ENCODE measurements at places on chromosomes 3 and 15. TPM values are rescaled to one million over a fixed set of nuclear protein-coding genes. Genes with fewer than 3 reads are reported as not detected.
A peak's percentile ranks its signal among the peaks of the same experiment; 100 is the strongest.

SPATA12 gene
- polyA plus RNA-seq = 0.10 TPM

MUC4 gene
- 0.43 TPM for polyA plus RNA-seq

STAB1 gene
- 39.4 TPM for polyA plus RNA-seq

ILDR1 gene
- polyA plus RNA-seq = 0.21 TPM

PLA2G4E gene
- polyA plus RNA-seq = 1.1 TPM

GPR149 gene
- polyA plus RNA-seq = not detected

TRPM1 gene
- 0.08 TPM for polyA plus RNA-seq

SYNPR gene
- not detected for polyA plus RNA-seq

CHRD gene
- 18.4 TPM for polyA plus RNA-seq

SLC24A5 gene
- polyA plus RNA-seq = 0.09 TPM

IL20RB gene
- polyA plus RNA-seq = 0.81 TPM

BBS4 gene
- 18.5 TPM for polyA plus RNA-seq

ZPLD1 gene
- polyA plus RNA-seq = not detected

GRCh38 chr15:90646662-90647305, 70.4 kb upstream of the BLM start:
- no peak for DNase-seq

DNA sequence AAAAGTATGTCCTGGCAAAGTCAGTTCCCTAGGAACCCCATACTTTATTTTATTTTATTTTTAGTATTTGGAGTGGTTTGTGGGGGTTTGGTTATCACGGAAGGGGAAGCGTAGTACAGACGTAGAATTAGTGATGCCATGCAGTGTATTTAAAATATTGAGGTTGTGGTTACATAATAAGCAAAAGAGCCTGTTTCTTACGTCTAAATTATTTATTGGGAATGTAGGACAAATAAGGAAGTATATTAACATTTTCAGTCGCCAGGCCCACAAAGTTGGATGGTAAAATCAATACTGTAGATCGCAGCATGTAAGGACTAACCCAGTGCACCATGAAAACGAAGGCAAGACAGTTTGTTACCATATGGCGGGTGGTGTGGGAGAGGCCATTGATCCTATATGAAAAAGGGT, 558 bp downstream of the DTWD1 start:
- no peak for DNase-seq

GRCh38 chr15:75945953-75946352, 42.3 kb downstream of the FBXO22 start:
- no peak for DNase-seq

DNA sequence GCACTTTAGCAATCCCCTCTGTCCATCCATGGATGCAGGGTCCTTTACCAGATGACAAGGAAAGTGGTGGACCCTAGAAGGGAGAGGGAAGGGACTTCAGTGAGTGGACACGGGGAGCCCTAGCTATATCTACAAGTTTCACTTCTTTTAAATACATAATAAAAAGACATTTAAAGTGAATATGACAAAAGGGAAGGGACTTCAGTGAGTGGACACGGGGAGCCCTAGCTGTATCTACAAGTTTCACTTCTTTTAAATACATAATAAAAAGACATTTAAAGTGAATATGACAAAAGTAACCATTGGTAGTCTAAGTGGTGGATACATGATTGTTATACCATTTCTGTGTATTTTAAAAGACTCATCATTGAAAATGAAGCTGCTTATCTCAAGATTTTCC, 81.9 kb upstream of the HES1 start:
- DNase-seq = no peak

DNA sequence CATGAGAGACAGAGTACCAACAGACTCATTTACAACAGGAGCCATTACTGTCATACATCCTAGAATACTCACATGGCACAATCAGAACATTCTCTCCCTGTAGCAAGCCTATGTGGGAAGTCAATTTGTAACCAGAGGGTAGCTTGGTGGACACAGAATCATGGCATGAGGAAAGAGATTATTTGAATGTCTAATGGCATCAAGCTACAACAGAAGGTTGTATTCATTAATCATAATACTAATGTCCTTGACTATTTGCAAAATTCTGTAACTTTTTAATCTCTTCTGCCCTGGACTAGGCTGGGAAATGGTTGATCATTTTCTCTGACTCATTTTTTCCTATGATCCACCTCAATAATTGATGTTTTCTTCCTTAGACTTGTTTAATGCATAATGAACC, 345.2 kb upstream of the IL12A start:
- DNase-seq = no peak

- DNase-seq = no peak
Measured at GRCh38 chr3:42130329-42131070, 39.3 kb downstream of the TRAK1 start.

DNA sequence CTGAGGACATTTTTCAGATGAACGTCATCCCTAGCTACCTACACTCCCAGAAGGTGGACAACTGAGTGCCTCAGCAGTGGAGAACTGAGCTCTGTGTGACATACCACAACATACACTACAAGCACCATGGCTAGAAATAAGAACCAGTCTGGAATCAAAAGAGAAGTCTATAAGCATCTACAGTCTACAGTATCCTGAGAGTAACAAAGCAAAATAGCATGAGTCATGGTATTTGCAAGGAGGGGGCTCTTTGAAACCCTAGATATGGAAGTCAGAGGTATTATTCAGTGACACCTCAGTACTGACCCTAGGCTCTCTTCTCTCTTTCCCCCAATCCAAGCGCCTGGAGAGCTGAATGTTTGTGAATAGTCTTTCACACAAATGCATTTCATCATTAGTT, 87.5 kb downstream of the TNIK start:
- no peak for DNase-seq

GRCh38 chr15:92625251-92625980, 30.2 kb downstream of the FAM174B start:
- peak; percentile 57 for DNase-seq

DNA sequence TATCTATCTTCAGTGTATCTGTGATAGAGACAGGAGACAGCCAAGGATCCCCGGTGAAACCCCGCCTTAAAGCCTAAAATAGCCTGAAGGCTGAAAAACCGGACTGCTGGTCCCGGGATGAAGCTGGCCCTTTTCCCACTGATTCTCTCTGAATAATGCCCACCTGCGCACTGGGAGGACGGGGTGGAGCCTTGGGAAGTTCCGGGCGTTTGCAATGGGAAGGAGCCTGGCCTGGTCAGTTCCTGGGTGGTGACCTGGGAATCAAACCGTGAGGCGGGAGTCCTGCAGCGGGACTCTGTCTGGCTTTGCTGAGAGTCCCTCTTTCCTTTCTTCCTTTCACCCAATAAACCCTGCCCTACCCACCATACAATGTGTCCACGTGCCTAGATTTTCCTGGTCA, 157.9 kb downstream of the C3orf38 start:
- no peak for DNase-seq

DNA sequence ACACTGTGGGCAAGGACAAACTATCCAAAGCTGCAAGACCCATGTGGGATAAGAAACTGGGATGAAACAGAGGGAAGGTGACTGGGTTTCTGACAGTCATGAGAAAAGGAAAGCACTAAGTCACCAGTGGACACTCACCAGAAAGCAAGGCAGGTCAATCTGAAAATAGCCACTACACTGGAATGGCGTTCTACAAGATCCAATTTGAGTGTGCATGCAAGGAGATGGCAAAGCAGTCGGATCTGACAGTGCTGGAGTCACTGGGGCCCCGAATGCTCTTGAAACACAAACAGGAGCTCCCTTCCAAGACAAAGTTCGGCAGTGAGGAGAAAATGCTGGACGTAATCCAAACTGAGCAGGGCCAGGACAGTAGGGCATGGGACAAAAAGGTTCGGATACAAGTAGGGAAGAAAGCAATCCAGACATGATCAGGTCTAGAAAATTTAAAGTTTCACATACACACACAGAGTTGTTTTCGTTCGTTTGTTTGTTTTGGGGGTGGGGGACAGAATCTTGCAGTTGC, 95.5 kb downstream of the EOMES start:
- no peak for DNase-seq

- DNase-seq = no peak
Measured at GRCh38 chr15:59447367-59447766, 9.4 kb downstream of the FAM81A start.

GRCh38 chr3:115498898-115499297, 124.4 kb upstream of the GAP43 start:
- no peak for DNase-seq

- peak; percentile 57 for DNase-seq
Measured at GRCh38 chr3:140395134-140396075, 282.5 kb upstream of the TRIM42 start.

GRCh38 chr3:57287205-57287604, 5.3 kb downstream of the ASB14 start:
- no peak for DNase-seq

- no peak for DNase-seq
Measured at GRCh38 chr3:17310983-17311382, 426.2 kb downstream of the PLCL2 start.

DNA sequence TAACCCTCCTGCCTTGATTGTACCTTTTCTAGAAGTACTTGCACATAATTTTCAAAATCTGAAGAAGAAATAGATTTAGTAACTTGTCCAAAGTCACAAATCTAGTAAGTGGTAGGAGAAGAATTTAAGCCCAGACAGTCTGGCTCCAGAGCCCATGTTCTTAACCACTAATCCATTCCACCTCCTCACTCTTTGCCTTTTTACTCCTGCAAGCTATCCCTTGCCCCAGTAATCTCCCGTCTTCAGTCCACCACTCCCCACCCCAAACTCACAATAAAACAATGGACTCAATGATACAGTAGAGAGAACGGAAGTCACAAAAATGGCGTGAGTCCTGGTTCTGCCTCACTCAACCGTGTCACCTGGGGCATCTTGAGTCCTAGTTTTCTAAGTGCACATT, 48.7 kb downstream of the SETMAR start:
- no peak for DNase-seq

DNA sequence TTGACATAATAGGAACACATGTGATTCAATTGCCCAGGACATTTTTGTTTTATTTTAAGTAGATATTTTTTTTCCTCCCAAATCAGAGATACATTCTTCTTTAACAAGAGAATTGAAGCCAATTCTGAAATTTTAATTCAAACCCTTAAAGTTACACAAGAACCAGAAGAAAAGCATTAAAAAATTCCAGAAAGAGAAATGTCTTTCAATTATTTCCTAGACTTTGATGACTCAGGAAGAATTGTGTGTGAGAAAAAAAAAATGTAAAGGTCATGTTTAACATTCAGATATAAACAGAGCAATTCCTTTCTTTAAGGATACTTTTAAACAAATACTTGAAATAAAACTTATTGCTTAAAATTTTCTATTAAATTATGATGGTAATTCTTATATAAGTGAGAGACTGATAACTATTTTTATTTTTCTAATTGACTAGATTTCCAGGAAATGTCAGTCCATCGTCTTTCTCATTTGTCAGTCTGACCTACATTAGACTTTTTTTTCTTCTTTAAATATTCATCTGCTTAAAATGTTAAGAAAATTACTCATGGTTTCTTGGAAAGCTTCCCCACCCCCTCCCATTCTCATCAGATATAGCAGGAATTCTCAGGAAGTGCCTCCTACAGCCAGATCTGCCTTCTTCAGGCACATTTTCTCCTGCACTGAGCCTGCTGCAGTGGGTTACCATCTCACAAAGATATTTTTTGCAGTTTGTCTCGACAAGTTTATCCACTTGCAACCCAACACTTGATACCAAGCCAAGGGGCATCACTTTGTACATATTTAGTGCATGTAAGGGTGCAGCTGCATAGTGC, 261.8 kb upstream of the CBLB start:
- peak; percentile 89 for DNase-seq

DNA sequence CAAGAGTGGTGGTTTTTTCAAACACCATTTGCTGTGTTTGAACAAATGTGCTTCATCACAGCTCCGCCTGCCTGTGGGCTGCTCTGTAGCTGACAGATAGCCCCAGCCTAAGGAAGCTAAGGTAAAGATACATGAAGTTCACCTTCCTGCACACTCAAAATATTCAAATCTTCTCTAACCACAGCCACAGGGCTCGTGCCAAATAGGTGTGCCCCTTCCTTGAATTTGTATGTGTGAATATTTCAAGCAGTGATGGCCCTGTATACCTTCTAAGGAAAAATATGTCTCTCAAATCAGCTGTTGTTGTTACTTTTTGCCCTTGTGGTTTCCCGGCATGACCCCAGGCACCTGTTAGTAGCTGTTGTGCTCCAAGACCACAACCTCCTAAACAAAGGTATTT, 92.8 kb downstream of the CCNL1 start:
- no peak for DNase-seq

DNA sequence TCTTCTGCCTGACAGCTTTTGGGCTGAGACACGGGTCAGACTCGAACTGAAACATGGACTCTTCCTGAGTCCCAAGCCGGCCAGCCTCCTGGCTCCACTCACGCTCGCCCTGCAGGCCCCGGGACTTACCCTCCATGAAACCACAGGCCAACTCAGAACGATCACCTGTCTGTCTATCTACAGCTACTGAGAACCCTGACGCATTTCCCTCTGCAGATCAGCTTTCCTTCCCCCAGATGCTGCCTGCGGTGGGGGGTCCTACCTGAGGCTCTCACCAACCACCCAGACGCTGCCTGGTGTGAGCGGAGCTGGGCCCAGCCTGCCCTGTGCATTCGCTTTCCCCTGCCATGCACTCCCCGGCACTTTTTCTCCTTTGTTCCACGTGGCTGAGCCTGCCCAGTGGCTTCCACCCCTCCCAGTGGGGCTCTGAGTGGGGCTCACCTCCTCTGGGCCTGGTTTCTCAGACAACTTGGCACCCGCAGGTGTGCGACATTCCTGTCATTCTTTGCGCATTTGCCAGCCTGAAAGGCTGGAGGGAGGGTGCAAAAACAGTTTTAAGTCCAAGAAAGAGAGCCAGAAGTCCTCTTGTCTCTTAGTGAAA, 60.2 kb downstream of the PLXNA1 start:
- peak; percentile 75 for DNase-seq

DNA sequence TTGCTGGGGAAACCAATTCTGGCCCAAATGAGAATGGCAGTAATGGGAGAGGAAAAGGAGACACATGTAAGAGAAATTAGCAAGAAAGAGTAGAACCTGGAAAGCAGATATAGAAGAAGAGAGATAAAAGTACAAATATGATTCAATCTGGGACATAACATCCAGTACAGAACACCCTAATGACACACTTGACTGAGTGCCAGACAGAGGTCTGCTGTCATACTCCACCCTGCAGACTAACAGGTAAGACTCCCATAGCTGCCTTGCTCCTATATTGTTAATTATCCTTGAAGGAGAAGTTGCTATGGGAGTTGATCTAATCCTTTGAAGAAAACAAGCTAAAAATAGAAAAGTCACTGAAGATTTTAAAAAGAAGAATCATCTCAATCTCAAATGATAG, 21.1 kb downstream of the CCPG1 start:
- no peak for DNase-seq

GRCh38 chr3:115160295-115160694, 13.2 kb upstream of the ZBTB20 start:
- DNase-seq = no peak

GRCh38 chr15:29765234-29765841, 56.9 kb downstream of the TJP1 start:
- DNase-seq = no peak

- DNase-seq = peak; percentile 97
Measured at GRCh38 chr3:167160781-167161180, 219.3 kb downstream of the ZBBX start.
